COLO829 (cell line): ENCODE measurements at places on chromosomes 12 and 14.

GRCh38 chr12:3671330-3672112, 81.4 kb downstream of the CRACR2A start:
- no peak for DNase-seq

GRCh38 chr14:26597071-26597588, 703 bp downstream of the NOVA1 start:
- no peak for DNase-seq

DNA sequence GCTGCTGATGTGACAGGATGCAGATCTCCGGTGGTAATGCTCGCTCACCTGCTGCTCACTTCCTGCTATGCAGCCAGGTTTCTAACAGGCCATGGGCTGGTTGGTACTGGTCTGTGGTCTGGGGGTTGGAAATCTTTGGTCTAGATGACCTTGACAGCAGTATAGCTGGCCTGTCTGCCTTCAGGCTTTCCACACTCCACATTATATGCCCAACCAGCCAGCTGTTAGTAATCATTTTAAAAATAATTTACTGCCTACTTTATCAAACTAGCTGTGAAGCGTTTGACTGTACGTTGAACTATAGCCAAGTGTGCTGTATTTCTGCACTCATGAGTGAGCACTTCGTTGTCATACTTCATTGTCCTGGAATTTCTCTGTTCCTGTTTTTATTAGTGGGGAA, 424.0 kb upstream of the GARIN6 start:
- DNase-seq, result no peak

DNA sequence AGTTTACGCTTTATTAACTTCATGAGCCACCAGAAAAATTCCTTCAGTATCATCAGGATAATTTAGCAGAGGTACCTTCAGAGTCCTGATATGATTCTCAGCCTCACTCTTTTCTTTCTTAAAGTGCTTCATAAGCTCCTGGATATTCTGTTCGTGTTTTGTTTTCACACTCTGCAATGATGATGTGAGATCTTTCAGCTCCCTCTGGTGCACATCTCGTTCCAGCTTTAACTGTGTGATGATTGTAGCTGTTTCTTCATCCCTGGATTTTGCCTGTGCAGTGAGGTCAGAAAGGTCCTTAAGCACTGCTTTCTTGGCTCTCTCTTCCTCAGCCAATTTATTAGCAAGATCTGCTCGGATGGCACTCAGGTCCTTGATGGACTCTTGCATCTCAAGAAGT, 156.7 kb downstream of the CEP128 start:
- DNase-seq, result no peak

GRCh38 chr14:37213016-37213415, 15.3 kb downstream of the MIPOL1 start:
- no peak for DNase-seq

DNA sequence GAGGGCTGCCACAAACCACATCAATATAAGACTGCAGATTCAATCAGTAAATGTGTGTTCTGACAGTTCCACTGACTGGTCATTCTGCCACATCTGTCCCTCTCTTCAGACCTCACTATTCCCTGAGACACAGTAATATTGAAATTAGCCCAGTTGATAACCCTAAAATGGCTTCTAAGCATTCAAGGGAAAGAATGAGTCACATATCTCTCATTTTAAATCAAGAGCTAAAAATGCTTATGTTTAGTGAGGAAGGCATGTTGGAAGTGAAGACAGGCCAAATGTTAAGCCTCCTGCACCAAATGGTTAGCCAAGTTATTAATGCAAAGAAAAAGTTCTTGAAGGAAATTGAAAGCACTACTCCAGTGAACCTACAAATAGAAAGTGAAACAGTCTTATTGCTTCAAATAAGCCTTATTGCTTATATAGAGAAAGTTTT, 24.5 kb upstream of the KIF21A start:
- DNase-seq, result no peak

GRCh38 chr14:76926521-76927251, 100.5 kb downstream of the LRRC74A start:
- no peak for DNase-seq

DNA sequence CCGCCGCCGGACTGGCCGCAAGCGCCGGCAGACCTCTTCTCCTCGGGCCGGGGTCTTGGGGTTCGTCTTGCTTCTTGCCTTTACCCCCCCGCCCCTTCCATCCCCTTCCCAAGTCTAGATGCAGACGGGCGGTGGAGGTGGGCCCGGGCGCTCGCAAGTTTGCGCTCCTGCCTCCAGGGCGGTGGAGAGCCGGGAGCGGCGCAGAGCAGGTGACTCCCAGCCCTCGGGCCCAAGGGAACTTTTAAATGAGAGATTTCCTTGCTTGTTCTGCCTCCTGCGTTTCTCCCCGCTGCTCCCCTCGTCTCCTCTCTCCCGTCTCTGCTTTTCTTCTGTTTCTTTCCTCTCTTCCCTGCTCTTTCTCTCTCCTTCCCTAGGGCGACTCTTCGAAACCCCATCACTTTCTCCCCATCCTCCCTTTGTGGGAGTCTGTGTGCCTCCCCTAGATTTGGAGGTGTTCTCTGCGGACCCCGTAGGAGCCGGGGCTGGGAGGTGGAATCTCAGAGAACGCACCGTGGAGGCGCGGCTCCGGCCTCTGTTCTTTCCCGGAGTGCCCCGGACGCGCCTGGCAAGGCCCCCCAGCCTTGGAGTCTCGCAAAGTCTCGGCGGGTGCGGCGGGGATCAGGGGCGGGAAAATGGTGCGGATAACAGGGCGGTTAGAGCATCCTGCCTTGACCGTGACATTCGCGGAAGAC, 114.7 kb upstream of the MYL2 start:
- no peak for DNase-seq

DNA sequence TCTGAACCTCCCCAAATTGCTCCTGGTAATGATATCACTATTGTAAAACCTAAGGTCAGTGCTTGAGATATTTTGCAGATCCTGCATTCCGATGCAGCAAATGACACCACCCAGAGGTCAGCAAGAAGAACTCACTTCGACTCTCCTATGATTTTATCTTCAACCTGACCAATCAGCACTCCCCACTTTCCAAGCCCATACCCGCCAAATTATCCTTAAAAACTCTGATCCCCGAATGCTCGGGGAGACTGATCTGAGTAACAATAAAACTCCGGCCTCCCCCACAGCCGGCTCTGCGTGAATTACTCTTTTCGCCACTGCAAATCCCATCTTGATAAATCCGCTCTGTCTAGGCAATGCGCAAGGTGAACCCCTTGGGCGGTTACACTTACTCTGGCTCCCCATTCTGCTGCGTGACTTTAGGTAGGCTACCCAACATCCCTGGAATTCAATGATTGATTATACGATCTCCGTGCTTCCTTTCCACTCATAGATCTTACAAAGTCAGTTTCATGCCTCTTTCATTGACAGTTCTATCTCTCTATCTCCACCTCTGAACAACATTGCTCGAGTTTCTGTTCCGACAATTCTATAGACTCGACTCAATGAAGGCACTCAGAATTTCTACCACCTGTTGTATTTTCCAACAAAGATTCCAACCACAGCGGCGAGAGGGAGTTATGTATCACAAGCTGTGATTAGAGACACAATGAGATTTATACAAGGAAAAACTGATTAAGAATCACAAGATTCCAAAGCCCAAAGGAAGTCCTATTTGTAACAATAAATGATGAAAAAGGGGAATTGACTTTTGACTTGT, 939 bp downstream of the NPC2 start:
- DNase-seq, result peak; percentile 57

DNA sequence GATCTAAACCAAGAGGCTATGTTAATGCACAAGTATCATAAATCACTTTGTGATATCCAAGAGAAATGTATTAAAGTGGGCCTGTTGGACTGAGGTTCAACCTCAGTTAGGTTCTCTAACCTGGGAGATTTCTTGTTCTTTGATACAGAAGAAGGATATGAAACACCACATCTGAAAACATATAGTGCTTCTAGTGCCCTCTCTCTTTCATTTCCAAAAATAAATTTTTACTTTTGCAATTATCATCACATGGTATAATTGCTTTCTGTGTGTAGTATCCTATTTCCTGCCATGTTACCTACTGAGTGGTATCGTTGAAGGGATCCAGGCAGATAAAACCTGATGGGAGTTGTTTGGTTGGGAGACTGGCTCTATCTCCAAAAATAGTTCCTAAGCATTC, 264.9 kb downstream of the CCER1 start:
- DNase-seq, result no peak

GRCh38 chr12:7695237-7695560, 376 bp downstream of the GDF3 start:
- DNase-seq, result no peak

DNA sequence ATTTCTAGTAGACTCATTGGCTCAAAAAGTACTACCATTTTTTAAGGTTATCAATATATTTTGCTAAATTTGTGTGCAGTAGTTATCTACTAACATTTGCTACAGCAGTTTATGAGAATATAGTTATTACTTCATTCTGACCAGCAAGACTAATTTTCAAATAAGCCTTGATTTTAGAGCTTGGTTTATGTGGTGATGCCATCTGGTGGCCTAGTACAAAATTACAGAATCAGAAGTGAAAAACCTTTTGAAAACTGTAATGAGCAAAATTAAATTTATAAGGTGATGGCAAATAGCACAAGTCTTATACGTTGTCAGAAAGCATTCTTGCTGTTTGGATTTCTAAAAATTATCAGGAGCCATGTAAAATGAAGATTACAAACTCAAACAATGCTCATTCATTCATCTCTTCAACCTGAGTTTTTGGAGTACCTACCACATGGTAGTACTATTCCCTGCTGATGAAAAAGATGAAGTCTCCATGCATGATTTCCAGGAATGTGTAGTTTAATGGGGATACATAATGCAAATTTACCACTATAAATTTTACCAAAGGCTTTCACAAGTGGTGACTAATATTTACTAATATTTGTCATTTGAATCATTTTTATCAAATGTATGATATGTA, 51.0 kb downstream of the MAGOHB start:
- DNase-seq, result peak; percentile 37

GRCh38 chr12:116448165-116448739, 110.9 kb upstream of the MAP1LC3B2 start:
- DNase-seq, result no peak

GRCh38 chr14:60090864-60091519, 731 bp upstream of the PCNX4 start:
- peak; percentile 33 for DNase-seq

DNA sequence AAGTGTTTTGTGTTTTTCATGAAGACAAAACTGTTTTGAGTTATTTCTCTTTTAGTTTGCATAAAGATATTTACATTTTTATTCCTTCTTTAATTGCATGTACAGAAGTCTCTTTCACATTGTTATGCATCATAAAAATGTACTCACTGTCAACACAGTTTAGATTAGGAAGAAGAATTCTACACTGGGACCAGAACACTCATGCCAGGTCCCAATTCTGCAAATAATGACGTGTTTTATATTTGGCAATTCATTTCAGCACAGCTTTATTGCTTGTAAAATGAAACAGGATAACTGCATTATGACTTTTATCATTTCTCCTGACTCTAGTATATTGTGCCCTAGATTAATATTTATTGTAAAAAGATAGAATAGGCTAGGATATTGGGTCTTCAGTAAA, 369.2 kb downstream of the NAV3 start:
- DNase-seq, result no peak

DNA sequence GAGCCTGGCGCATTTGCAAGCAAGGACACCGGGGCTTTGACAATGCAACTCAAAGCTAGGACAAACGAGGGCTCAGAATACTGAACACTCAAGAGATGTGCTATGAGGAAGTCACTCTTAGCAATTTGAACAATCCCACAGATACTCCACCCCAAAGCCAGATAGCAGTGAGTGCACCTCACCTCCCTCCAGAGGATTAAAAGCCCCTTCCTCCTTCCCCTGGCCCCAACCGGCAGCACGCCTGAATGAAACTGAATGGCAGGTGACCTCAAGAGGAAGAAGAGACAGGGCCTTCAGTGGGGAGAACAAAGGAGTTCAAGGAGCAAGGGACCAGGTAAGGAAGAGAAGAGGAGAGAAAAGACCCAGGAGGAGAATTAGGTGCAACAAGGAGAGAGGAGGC, 1.9 kb upstream of the KRT78 start:
- DNase-seq, result no peak

DNA sequence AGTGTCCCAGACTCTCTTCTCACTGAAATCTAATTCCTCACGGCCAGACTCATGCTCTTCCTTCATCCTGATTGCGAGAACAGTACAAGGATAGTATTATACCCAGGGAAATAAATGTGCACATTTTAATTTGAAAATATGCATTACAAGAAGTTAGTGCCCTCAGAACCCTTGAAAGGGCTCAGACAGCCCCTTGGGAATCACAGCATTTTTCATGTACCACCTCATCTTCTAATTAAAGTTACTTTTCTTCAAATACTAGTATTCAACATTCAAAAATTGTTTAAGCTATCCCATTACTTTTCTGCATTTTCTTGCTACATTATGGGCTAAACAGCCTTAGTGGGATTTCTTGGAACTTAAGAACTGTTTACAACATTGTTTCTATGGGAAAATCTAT, 1.7 kb upstream of the APPL2 start:
- no peak for DNase-seq

DNA sequence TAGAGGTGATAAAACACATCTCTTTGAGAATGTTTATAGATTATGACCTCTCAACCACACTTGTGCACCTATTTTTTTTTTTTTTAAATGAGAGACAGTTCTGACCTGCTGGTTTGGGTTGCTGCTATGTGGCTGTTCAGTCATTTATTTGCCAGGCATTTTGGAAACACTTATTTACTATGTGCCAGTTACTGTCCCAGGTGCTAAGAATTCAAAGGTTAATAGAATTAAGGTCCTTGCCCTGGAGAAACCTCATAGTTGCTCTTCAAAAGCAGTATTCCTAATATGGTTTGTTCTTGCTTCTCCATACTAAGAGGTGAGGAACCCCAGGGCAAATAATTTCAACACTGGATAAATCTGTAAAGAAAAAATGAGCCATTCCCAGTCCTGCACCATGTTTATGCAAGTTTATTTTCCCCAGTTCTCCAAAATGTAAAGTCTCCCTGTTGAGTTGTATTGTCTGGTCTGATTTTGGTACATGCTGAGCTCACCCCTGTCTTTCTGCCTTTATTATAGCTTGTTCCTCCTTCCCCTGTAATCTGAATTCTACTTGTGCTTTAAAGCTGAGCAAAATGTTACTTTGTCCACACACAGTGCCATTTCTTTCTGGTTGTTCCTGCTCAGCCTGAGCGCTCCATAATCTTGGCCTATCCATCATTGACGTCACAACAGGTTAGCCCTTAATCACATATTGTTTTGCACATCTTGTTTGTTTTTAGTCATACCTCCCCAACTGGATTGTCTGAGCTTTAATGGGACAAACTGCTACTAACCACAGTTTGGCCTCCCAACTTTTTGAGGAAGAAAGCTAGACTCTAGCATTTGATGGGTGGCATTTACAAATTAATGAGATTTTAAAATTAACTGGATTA, 56.7 kb downstream of the SRGAP1 start:
- no peak for DNase-seq

- DNase-seq, result peak; percentile 74
Measured at GRCh38 chr14:31927348-31927832, 149.7 kb upstream of the ARHGAP5 start.

GRCh38 chr12:51187370-51187987, 14.5 kb upstream of the TFCP2 start:
- no peak for DNase-seq
